ENCODE measurements at places on chromosomes 13 and 19.

DNA sequence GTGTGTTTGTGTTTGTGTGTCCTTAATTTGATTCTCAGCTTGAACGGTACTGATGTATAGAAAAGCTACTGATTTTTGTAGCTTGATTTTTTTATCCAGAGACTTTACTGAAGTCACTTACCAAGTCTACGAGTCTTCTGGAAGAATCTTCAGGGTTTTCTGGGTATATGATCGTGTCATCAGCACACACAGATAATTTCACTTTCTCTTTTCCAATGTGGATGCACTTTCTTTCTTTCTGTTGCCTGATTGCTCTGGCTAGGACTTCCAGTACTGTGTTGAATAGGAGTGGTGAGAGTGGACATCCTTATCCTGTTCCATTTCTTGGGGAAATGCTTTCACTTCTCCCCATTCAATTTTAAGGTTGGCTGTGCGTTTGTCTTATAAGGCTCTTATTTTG lies 7.9 kb upstream of the LILRB1 start:
- H3K4me3 ChIP-seq: no peak overlapping the region
- no peak overlapping the region for H3K27ac ChIP-seq
- H3K36me3 ChIP-seq: no peaks in the 10 kb centered on the region

DNA sequence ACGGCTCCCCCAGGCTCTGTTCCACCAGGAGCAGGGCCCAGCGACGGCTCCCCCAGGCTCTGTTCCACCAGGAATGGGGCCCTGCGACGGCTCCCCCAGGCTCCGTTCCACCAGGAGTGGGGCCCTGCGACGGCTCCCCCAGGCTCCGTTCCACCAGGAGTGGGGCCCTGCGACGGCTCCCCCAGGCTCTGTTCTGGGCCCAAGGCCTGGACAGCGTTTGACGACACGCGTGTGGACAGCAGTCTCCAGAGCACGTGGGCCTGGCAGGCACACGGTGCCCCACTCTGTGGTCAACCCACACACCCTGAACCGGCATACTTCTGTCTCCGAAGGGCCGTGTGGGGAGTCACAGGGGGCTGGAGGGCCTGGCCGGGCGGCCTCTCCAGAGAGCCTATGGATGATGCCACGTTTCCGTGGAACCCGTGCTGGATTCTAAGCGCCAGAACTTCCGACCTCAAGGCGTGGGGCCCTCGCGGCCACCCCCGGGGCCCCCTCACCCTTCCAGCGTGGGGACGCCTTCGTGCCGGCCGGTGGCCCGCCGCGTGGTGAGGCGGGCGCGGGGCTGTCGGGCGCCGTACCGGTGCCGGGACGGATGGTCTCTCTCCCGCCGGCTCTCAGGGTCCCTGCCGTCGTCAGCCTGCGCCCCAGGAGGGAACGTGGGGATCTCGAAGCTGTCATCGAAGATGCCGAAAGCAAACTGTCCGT lies 11.6 kb downstream of the FGF22 start:
- H3K4me1 ChIP-seq: no peaks in the 10 kb centered on the region
- H3K27me3 ChIP-seq: no peaks in the 10 kb centered on the region
- H3K36me3 ChIP-seq: peaks cover 56% of the 10 kb centered on the region
- H3K4me3 ChIP-seq: no peak overlapping the region
- no peak for DNase-seq

GRCh38 chr19:8185343-8186068 lies 23.7 kb upstream of the CERS4 start:
- no peak for DNase-seq
- H3K4me1 ChIP-seq: no peaks in the 10 kb centered on the region
- peaks cover 83% of the 10 kb centered on the region for H3K27me3 ChIP-seq
- no peak overlapping the region for H3K4me3 ChIP-seq
- no peaks in the 10 kb centered on the region for H3K36me3 ChIP-seq

GRCh38 chr13:37368501-37368900 lies 230.1 kb downstream of the POSTN start:
- DNase-seq: no peak
- no peak overlapping the region for H3K27ac ChIP-seq
- no peaks in the 10 kb centered on the region for H3K27me3 ChIP-seq
- H3K36me3 ChIP-seq: no peaks in the 10 kb centered on the region
- no peak overlapping the region for H3K4me3 ChIP-seq
- no peaks in the 10 kb centered on the region for H3K4me1 ChIP-seq

DNA sequence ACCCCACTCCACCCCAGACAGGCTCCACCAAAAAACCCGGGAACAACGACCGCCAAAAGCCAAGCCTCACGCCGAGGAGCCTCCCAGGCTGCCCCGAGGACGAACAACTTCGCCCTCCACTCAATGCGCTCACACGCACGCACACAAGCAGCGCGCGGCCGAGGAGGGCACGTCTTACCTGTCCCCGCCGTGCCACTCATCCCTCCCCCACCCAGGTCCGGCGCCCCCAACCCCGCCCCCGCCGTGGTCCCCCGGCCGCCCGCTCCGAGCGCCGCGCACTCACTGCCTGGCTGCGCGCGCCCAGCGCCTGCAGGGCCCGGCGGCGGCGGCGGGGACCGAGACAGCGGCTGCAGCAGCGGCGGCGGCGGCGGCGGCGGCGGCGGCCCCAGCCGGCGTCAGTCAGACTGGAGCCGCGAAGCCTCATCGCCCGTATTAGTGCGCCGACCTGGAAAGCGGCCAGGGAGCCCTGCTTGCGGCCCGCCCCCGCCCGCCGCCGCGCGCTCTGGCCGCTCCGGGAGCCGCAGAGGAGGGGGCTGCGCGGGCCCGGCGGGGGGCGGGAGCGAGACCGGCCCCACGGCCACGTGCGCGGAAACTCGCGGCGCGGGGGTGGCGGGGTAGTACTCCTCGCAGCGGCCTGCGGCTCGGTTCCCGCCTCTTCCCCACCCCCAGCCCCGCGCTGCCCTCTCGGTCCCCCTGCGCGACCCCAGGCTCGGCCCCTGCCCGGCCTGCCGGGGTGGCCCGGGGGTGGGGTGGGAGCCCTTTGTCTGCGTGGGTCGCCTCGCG lies at the start of gene SMAD9:
Gene SMAD9, minus strand, starts transcription at position 406 of the 783 bp plus-strand sequence. CDS start 40,549 bp downstream, outside the sequence.
- DNase-seq: peak; percentile 9
- no peaks in the 10 kb centered on the region for H3K27me3 ChIP-seq
- no peak within 1 kb of the TSS for H3K27ac ChIP-seq
- H3K4me1 ChIP-seq: no peaks in the 10 kb centered on the region
- H3K36me3 ChIP-seq: no peaks in the 10 kb centered on the region

- H3K36me3 ChIP-seq: no peaks in the 10 kb centered on the region
- no peaks in the 10 kb centered on the region for H3K27me3 ChIP-seq
- H3K4me3 ChIP-seq: no peak overlapping the region
Observed at GRCh38 chr13:36758345-36758744, 60.7 kb upstream of the RFXAP start.

DNA sequence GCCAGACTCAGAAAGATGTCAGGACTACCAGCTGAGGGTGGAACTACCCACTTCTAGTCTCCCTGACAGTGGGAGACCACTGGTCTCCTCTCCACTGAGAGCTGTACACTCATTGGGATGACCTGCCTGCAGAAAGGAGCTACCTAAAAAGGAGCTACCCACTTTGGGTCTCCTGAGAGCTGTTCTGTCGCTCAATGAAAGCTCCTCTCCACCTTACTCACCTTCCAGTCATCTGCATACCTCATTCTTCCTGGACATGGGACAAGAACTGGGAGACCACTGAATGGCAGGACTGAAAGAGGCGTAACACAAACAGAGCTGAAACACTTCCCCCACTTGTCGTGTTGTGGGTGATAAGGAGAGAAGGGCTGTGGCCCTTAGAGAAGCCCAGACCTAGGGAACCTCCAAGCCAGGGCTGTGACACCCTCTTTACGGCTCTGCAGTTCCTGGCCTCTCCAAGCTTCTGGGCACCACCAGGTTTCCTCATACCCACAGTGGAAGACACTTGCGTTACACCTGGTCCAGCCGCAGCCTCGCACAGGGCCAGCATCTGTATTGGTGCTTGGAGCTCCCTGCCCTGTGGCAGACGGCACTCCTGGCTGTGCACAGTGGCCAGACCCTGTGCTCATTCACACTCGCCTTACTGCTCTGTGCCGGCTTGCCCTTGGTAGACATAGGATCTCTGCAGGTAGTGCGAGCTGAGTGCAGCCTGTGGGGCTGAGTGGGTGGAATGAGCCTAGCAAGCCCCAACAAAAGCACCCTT lies 54.9 kb upstream of the SLITRK6 start:
- H3K4me1 ChIP-seq: no peaks in the 10 kb centered on the region
- no peak overlapping the region for H3K27ac ChIP-seq
- no peak overlapping the region for H3K4me3 ChIP-seq
- H3K36me3 ChIP-seq: no peaks in the 10 kb centered on the region
- no peaks in the 10 kb centered on the region for H3K27me3 ChIP-seq

DNA sequence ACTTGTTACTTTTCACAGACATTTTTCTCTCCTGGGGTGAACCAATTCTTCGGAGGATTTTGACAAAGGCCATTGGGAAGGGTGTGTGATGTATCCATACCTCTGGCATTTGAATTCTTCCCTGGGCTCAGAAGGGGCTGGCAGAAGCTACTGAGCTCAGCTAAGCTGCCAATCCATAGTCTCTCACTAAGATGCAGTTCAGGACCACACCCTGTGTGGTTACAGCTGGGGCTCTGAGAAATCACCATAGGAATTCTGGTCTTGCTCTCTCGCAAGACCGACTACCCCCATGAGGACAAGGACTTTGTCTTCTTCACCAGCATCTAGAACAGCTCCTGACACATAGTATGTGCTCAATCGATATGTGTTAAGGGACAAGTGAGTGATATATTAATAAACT lies 6.0 kb downstream of the C13orf42 start:
- no peaks in the 10 kb centered on the region for H3K36me3 ChIP-seq
- no peak overlapping the region for H3K4me3 ChIP-seq
- no peaks in the 10 kb centered on the region for H3K4me1 ChIP-seq
- no peaks in the 10 kb centered on the region for H3K27me3 ChIP-seq
- DNase-seq: no peak
- no peak overlapping the region for H3K27ac ChIP-seq

DNA sequence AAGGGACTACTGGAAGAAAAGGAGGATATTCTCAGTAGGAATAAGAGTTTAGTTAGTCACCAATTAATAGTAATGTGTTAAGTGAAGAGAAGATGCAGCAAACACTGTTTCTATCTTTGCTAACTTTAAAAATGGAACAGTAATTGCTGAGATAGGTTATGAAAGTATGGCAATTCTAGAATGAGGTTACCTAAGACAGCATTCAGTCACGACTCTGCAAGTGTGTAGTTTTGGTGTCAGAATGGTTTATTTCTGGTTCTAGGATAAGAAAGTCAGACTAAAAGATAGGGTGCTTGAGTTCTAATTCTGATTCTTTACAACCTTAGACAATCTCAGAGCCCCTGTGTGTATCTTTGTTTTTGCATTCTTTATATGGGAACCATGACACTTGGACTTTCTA lies 138.1 kb downstream of the POU4F1 start:
- no peaks in the 10 kb centered on the region for H3K27me3 ChIP-seq
- peak overlapping the region; percentile 3 for H3K4me3 ChIP-seq
- no peaks in the 10 kb centered on the region for H3K36me3 ChIP-seq
- peak; percentile 75 for DNase-seq

DNA sequence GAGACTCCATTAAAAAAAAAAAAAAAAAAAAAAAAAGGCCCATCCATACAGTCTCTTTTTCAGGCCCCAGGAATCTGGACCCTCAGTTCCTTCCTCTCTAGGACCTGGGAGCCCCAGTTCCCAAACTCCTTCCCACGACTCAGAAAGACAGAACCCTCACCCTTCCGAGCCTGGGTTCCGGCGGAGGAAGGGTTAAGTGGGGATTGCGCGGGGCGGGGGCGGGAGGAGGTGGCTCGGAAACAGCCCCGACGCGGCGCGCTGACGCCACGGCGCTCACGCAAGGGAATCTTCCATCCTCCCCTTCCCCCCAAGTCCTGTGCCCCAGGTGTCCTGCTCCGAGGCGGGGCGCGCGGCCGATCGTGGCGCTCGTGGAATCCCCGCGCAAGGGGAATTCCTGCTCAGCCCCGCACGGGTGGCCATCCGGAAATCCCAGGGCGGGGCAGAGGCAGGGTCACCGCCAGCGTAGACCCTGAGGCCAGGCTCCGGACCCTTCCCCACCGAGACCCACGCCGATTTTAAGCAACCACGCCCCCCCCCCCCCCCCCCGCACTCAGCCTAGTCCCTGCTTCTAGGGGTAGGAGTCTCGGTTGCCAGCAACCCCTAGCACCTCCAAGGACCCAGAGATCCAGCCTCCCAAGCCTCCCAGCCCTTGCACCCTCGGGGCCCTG lies 659 bp downstream of the NFKBID start:
- peak overlapping the region; percentile 75 for H3K27ac ChIP-seq
- peak overlapping the region; percentile 89 for H3K4me3 ChIP-seq
- DNase-seq: peak; percentile 86
- peaks cover 6% of the 10 kb centered on the region for H3K27me3 ChIP-seq

- H3K27ac ChIP-seq: no peak overlapping the region
- H3K36me3 ChIP-seq: no peaks in the 10 kb centered on the region
- no peaks in the 10 kb centered on the region for H3K4me1 ChIP-seq
- no peak for DNase-seq
Observed at GRCh38 chr13:33277037-33277740, 8.4 kb downstream of the STARD13 start.

DNA sequence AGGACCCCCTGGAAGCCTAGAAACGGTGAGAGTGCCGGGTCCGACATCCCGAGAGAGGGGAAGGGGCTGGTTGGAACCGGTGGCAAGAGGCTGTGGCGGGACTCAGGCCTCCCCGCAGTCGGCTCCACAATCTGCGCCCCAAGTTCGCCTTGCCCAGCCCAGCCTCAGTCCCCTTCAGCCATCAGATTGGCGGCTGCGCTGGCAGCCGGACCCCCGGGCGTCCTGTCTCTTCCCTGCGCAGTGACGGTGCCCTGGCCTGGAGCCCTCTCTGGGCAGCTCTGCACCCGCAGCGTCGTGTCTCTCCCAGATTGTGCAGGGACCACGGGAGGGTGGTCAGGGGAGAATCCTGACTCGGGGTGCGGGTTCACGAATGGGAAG lies 315 bp downstream of the ZNF492 start:
- H3K4me3 ChIP-seq: no peak overlapping the region
- DNase-seq: no peak
- H3K27ac ChIP-seq: no peak overlapping the region
- no peaks in the 10 kb centered on the region for H3K36me3 ChIP-seq
- no peaks in the 10 kb centered on the region for H3K4me1 ChIP-seq

- H3K27ac ChIP-seq: no peak overlapping the region
- no peaks in the 10 kb centered on the region for H3K4me1 ChIP-seq
- H3K36me3 ChIP-seq: no peaks in the 10 kb centered on the region
- no peak for DNase-seq
Observed at GRCh38 chr13:51004111-51004865, 94.7 kb downstream of the RNASEH2B start.

DNA sequence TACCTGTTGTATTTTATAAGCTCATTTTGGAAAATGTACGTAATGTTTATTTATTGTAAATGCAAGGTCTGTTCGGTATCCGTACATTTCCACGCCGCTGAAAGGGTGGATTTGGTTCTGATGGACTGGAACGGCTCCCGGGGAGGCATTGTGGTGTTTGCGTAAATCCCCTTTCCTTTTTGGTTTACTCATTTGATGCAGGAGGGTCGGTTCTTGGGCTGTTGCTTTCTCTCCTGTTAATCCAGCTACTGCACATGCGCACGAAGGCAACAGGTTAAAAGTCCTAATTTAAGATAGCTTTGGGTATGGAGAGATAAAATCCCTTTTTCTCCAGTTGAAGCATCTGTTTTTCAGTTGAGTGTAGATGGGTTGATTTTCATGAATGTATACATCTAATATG lies 224.4 kb downstream of the TM9SF2 start:
- no peaks in the 10 kb centered on the region for H3K4me1 ChIP-seq
- H3K27ac ChIP-seq: no peak overlapping the region
- H3K27me3 ChIP-seq: no peaks in the 10 kb centered on the region
- no peaks in the 10 kb centered on the region for H3K36me3 ChIP-seq
- DNase-seq: no peak

- DNase-seq: no peak
- H3K4me1 ChIP-seq: no peaks in the 10 kb centered on the region
- H3K27ac ChIP-seq: no peak overlapping the region
- no peaks in the 10 kb centered on the region for H3K36me3 ChIP-seq
- H3K27me3 ChIP-seq: peaks cover 41% of the 10 kb centered on the region
Observed at GRCh38 chr19:31416548-31416947, 67.3 kb upstream of the TSHZ3 start.

Data from MM.1S (cell line).